Panc1 (cell line): ENCODE measurements at places on chromosomes 6 and 20. TPM values are rescaled to one million over a fixed set of nuclear protein-coding genes. Genes with fewer than 3 reads are reported as not detected.

Gene CCDC170
- total RNA-seq: not detected

Gene TAGAP
- 0.13 TPM for total RNA-seq

Gene GPSM3
- total RNA-seq: 2.0 TPM

Gene PNPLA1
- not detected for total RNA-seq

Gene FAM184A
- 8.7 TPM for total RNA-seq

Gene CYP39A1
- 0.72 TPM for total RNA-seq

Gene PTK6
- total RNA-seq: 6.5 TPM

Gene RGS17
- total RNA-seq: 8.7 TPM

Gene DNAH8
- not detected for total RNA-seq

Gene TCF15
- not detected for total RNA-seq

Gene BPIFB2
- total RNA-seq: not detected

Gene SIRPB2
- not detected for total RNA-seq

Gene SPATA25
- 1.8 TPM for total RNA-seq

Gene EPPIN
- not detected for total RNA-seq

Gene BCAS1
- total RNA-seq: 3.1 TPM

Gene PGC
- total RNA-seq: 0.18 TPM

Gene CST2
- total RNA-seq: not detected

Gene NQO2
- 45.7 TPM for total RNA-seq

Gene TDRD6
- total RNA-seq: not detected

Gene IER3
- 106 TPM for total RNA-seq

Gene CAPN11
- total RNA-seq: 1.2 TPM

Gene MMP24
- total RNA-seq: 7.1 TPM

Gene ACSS1
- total RNA-seq: 32.2 TPM

Gene TMEM151B
- 0.18 TPM for total RNA-seq

Gene OR2J3
- not detected for total RNA-seq

Gene ZNF335
- 31.1 TPM for total RNA-seq

Gene FAM83C
- total RNA-seq: not detected

Gene RAET1L
- not detected for total RNA-seq

Gene C6orf52
- 6.5 TPM for total RNA-seq

Gene KHDRBS2
- total RNA-seq: not detected

Gene SAMD5
- total RNA-seq: 0.23 TPM

Gene CGA
- total RNA-seq: not detected

Gene GNRH2
- 0.49 TPM for total RNA-seq

Gene MCHR2
- not detected for total RNA-seq

Gene LPA
- 0.21 TPM for total RNA-seq

Gene ANKRD66
- total RNA-seq: not detected

Gene PMEPA1
- 89.8 TPM for total RNA-seq

Gene APMAP
- total RNA-seq: 165 TPM

Gene ELOVL5
- 218 TPM for total RNA-seq

Gene ARFGAP1
- 110 TPM for total RNA-seq

Gene CFAP61
- 0.28 TPM for total RNA-seq

Gene RAD21L1
- total RNA-seq: 1.0 TPM

Gene TUBB1
- total RNA-seq: not detected

Gene TRAPPC3L
- total RNA-seq: not detected

Gene ANKEF1
- 6.3 TPM for total RNA-seq

Gene POPDC3
- total RNA-seq: 29.2 TPM

Gene BMP2
- total RNA-seq: 0.23 TPM

Gene CRIP3
- total RNA-seq: 0.64 TPM

Gene OR5V1
- total RNA-seq: not detected

Gene RIMS4
- total RNA-seq: 4.0 TPM

Gene TRIM27
- 53.0 TPM for total RNA-seq

Gene LAMP5
- not detected for total RNA-seq

Gene POLR1H
- 24.9 TPM for total RNA-seq

Gene SLC25A27
- total RNA-seq: 0.77 TPM
